ENCODE measurements at places on chromosomes 2 and 18. TPM values are rescaled to one million over a fixed set of nuclear protein-coding genes. Genes with fewer than 3 reads are reported as not detected.

The CYS1 gene
- 96.9 TPM for polyA plus RNA-seq

- DNase-seq: no peak
These were observed 76.2 kb upstream of the EFEMP1 start for GRCh38 chr2:55999790-56000189.

GRCh38 chr18:59788791-59789106 lies 91.5 kb upstream of the CCBE1 start:
- no peak for DNase-seq

The CENPO gene
- 19.9 TPM for polyA plus RNA-seq

GRCh38 chr2:240795916-240796510 lies 24.0 kb downstream of the KIF1A start:
- no peak for DNase-seq

GRCh38 chr2:200617156-200618053 lies 31.6 kb downstream of the AOX1 start:
- no peak for DNase-seq

GRCh38 chr18:6811816-6812215 lies 82.3 kb downstream of the ARHGAP28 start:
- no peak for DNase-seq

The PROM2 gene
- 22.8 TPM for polyA plus RNA-seq

DNA sequence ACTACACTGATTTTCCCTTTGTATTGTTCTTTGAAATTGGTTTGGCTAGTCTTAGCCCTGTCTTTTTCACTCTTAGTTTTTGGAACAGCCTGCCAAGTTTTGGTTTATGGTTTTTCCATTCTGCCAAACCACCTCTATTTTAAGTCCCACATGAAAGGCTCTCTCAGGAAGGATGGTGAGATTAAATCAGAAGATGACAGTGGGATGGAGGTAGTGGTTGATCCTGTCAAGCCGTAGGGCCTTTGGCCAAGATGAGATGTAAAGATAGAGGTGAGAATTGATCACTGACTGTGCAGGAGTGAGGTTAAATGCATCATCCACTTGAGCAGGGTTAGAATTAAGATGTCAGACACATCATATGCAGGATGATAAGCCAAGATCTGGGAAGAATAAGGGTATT lies 948.5 kb downstream of the SLC4A3 start:
- no peak for DNase-seq

The FIGN gene
- polyA plus RNA-seq: 9.5 TPM

DNA sequence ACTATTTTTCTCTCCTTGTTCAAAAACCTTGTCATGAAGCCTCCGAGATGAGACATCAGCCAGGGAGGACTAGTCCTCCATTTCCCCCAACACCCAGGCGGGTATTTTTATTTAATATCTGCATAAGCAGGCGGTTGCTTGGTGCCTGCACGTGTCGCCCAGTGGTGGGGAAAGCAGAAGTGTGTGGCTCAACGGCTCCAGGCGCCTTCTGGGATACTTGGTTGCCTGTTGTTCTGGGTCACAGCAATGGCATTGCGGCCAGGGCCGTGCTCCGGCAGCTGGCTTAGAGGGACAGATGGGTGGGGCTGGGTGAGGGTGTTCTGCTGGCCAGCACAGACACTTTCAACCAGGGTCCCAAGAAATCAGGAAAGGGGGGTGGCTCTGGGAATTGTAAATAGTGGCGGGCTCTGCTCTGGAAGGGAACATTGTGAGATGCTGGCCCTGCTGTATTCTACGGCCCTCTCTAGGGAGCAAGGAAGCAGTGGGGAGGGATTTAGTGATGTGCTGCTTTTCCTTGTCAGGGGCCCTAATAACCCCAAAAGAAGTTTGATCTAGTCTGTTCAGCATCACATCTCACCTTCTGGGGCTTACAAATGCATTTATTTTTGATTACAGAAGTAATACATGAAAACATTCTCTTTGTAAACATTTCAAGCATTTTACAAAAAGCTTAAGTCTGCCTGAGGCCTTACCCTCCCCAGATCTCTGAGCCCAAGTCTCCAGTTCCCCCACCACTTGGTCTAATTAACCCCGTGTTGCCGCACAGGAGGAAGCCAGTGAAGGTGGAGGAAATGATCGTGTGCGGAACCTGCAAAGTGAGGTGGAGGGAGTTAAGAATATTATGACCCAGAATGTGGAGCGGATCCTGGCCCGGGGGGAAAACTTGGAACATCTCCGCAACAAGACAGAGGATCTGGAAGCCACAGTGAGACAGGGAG lies 1.1 kb downstream of the VAMP8 start:
- no peak for DNase-seq

The CYRIA gene
- 3.2 TPM for polyA plus RNA-seq
